ENCODE measurements at places on chromosomes 12 and 14.

GRCh38 chr14:42323426-42323825, 716.8 kb downstream of the LRFN5 start:
- no peak for DNase-seq

DNA sequence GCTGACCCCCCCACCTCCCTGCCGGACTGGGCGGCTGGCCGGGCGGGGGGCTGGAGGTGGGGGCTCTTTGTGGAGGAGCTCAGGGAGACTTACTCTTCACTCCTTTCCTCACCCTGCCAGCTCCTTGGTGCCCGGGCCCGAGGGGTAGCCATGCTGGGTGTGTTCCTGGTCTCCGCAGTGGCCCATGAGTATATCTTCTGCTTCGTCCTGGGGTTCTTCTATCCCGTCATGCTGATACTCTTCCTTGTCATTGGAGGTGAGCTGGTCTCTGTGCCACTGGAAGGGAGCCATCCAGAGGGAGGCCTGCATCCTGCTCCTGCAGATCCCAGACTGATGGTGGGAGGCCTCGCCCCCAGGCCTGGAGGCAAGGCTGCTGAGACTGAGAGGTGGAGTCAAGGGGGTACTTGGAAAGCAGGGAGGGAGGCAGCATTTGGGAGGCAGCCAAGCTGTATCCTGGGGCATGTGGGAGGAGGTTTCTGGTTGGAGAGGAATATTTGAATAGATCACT, 19.7 kb downstream of the SOAT2 start:
- no peak for DNase-seq

GRCh38 chr12:48247181-48247966, 44.3 kb upstream of the OR10AD1 start:
- DNase-seq = no peak

DNA sequence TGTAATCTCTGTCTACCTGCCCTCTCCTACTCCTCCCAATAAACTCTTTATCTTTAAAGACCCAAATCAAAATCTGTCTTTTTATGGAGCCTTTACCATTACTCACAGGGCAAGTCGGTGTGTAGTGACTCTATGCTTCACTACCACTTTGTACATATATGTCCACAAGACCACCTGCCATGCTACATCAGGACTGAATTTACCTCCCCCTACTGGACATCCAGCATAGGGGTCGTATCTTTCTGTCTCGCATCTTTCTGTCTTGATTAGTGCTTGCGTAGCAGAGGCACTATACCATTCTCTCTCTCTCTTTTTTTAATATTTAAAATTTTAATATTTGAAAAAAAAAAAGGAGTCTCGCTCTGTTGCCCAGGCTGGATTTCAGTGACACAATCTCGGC, 587.5 kb downstream of the SOX5 start:
- no peak for DNase-seq

GRCh38 chr12:29291226-29291625, 89.7 kb downstream of the ERGIC2 start:
- DNase-seq = no peak

DNA sequence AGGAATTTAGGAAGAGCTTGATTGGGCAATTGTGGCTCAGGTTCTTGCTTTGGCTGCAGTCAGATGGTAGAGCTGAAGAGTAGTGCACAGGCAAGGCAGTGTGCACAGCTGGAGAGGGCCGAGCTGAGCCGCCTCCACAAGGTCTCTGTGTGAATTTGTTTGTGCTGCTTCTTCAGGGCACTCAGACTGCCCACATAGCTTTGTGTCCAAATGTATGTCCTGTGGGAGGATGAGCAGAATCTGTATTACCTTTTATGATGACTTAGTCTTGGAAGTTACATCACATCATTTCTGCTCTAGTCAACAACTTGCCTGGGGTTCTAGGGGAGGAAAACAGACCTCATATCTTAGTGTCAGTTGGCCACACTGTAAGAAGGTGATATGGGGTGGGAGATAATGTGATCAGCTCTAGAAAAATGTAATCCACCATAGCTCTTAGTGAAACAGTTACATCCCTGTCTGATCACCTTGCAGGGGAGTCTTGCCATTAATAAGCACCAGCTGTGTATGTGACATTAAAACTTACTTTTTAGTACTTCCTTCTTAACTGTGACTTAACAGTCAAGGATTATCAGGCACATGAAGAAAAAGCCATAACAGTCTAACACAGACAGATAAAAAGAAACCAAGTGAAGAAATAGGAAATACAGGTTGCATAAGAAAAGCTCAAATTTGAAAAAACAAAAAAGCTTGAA, 53.4 kb downstream of the RCOR1 start:
- no peak for DNase-seq

GRCh38 chr12:104788840-104789271, 169.2 kb downstream of the SLC41A2 start:
- no peak for DNase-seq

- no peak for DNase-seq
Measured at GRCh38 chr12:90621927-90622326, 333.0 kb downstream of the CCER1 start.

- no peak for DNase-seq
Measured at GRCh38 chr12:26554332-26554731, 278.7 kb downstream of the ITPR2 start.

DNA sequence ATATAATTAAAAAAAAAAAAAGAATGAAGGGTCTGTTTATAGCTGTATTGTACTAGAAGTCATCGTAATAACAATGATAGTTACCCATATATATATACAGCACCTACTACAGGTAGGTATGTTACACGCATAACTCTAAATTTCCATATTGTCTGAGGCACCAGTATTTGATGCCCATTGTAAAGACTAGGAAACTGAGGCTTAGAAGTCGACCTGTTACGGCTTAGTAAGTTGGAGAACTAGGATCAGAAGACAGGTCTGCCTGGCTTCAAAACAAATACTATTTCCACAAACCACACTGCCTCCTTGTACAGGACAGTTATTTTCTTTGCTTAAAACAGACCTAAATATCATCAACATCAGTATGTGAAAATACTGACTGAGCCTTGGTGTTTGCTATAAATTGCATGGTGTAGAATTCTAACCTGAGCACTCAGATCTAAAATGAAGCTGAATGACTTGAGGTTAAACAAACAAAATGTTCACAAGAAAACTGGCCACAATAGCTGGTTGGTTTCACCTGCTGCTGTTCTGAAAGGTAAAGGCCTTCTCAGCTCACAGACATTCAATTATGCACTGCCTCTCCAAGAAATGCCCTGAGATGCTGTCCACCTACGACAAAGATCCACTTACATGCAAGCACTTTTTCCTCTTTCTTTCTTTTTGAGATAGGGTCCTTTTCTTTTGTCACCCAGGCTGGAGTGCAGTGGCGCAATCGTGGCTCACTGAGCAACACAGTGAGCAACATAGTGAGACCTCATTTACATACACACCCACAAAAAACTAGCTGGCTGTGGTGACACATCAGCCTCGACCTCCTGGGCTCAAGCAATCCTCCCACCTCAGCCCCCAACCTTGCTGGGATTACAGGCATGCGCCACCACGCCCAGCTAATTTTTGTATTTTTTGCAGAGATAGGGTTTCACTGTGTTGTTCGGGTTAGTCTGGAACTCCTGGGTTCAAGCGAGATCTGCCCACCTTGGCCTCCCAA, 35.7 kb downstream of the SSH1 start:
- DNase-seq = no peak

GRCh38 chr14:39555749-39556148, 123.5 kb upstream of the FBXO33 start:
- DNase-seq = no peak

- no peak for DNase-seq
Measured at GRCh38 chr14:50612806-50613205, 52.9 kb downstream of the ATL1 start.

DNA sequence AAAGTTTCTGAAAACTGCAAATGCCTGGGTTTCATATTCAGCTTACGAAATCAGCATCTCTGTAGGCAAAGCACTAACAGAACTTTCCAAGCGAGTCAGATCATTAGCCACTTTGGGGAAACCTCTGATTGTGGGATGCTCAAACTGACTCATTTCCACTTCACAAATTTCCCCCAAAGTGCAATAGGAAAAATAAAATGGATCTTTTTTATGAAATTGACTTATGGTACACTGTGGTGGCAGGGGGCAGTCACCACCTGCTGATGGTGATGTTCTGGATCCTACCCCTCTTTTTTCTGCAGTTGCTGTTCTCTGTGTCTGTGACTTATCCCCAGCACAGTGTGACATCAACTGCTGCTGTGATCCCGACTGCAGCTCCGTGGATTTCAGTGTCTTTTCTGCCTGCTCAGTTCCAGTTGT, 5.6 kb downstream of the TCTN1 start:
- DNase-seq = no peak

DNA sequence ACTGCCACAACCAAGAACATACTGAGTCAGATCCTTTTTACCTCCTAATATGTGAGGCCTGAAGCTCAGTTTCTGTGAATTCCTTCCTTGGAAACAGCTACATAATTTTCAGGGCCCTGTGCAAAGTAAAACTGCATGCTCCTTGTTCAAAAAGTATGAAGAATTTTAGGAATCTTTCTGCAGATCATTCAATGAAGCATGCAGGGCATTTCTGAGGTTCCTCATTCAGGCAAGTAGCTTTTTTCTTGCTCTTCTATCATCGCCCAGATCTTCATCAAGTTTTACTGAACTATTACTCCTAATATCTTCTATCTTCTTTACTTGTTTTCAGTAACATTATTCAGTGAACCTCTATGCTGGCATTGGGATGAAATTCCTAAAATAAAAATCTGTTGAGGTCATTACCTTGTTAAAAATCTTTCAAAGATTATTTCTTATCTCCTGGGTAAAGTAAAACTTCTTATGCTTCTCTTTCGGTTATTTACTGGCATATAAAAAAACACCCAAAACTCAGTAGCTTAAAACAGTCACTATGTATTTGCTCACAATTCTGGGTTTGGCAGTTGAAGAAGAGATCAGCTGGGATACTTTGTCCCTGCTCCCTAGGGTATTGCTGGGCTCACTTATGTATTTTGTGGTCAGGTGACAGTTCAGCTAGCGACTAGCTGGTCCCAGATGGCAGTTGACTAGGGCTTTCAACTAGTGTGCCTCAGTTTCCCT, 42.6 kb upstream of the KRR1 start:
- DNase-seq = no peak

DNA sequence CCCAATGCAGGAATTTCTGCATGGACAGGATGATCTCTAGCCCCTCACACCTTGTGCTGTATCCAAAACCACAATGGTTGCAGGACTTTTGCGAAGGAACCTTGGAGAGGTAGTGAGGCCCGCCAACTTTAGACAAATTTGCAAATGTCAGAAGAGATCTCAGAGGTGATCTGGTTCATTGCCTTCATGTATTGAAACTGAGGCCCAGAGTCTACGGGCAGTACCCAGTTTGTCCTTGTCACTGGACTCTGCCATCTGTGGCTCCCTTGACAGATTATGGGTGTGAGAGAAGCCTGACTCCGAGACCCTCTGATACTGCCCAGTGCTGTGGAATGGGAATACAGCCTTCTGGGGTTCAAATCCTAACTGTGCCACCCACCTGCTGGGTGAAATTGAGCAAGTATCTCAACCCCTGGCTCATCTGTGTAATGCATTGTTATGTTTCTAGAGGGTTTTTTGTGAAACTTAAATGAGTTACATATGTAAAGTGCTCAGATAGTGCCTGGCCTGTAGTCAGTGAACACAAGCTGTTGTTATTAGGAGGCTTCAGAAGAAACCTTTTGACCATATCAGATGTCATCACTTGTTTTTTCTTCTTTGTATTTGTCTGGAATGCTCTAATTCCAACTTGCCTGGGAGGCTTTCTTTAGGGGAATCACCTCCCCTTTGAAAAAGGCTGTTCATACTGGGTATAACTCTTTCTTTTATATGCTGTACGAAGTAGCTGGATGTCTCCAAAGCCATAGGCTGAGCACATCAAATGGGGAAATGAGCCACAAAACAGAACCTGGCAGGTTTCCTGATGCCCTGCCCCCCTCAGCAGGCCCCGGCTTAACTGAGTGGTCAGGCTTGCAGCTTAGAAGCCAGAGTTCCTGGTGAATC, 71.4 kb upstream of the SRSF5 start:
- DNase-seq = no peak

- no peak for DNase-seq
Measured at GRCh38 chr14:101183376-101184103, 280.0 kb upstream of the RTL1 start.

DNA sequence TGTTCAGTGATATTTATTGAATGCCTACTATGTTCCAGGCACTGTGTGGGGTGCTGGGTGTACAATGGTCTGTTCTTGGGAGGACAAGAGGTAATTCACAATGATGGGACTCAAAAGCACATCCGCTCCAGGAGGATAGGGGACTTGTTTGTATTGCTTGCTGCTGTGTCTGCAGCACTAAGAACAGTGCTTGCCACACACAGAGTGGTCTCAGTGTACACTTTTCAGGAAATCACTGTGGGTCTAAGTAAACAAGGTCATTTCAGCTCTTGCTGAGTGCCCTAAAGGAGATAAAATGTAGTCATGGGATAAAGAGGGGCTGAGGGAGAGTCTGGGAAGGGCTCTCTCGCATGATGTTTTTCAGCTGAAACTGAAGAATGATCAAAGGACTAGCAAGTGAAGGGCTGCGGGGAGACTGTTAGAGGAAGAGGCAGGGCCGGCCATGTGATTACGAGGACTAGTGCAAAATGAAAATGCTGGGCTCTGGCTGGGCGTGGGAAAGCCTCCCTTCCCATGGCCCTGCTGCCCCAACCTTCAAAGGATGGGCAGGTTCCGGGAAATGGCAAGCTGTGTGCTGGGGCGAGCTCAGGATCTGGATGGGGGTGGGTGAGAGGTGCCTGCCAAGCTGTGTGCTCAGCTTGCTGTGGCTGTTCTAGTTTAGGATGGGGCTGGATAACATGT, 39.1 kb downstream of the ADCK1 start:
- DNase-seq = no peak

DNA sequence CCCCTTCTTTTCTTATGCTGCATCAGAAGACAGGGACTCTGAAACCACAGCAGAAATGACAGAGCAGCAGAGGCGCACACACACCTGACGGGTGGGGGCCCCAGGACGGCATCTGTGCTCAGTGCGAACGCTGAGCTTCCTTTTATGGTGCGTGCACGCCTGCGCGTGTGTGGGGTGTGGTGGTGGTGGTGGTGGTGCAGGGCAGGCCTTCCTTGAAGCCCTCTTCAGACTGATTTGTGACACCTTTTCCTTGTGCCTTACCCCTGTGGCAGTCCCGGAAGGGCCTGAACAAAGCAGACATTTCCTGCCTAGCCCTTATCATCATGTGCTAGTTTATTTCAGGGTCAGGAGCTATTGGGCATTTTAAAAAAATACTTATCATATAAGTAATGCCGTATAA, 75.7 kb downstream of the TSPAN9 start:
- no peak for DNase-seq

GRCh38 chr12:29893002-29893401, 109.3 kb upstream of the TMTC1 start:
- no peak for DNase-seq

- DNase-seq = no peak
Measured at GRCh38 chr14:99539491-99539890, 58.3 kb downstream of the CCNK start.
